ENCODE measurements at places on chromosomes 4 and X.
A peak's percentile ranks its signal among the peaks of the same experiment; 100 is the strongest.

DNA sequence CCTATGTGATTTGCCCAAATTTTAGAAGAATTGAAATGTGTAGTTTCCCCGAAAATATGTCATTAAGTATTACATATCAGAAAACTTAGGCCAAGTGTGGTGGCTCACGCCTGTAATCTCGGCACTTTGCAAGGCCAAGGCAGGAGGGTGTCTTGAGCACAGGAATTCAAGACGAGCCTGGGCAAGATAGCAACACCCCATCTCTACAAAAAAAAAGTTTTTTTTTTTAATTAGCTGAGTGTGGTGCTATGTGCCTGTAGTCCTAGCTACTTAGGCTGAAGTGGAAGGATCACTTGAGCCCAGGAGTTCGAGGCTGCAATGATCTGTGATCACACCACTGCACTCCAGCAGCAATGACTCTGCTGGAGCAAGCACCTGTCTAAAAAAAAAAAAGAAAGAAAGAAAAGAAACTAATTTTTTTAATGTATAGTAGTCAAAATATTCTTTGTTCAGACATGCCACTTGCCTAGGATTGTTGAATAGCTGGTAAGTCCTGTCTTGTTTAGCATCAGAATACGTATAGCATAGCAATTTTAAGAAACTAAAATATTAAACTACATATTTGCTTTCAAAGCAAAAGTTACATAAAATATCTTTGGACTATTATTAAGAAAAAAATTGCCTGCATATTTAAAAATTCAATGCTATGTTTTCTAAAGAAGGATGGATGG is 40.1 kb upstream of the GAB1 start:
- no peak for DNase-seq

GRCh38 chr4:121851354-121851753 is 18.9 kb downstream of the BBS7 start:
- DNase-seq = no peak

GRCh38 chrX:39640866-39641265 is 456.9 kb downstream of the BCOR start:
- no peak for DNase-seq

DNA sequence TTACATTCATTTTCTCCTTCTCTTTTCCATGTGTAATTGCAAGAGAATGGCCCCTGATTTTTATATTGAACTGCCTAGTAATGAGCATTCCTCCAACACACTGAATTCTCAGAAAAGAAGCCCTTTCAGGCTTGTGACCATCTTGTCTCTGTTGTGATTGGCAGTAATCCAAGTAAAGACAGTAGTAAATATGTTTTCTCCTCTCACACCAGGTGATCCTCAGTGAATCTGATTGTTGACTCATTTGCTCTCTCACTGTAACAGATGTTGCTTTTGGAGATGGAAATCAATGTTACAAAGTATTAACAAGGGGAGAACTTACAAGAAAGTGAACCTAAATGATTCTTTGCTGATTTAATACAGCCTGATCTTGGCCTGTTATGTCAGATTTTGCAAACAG is 271.0 kb downstream of the AFF2 start:
- no peak for DNase-seq

DNA sequence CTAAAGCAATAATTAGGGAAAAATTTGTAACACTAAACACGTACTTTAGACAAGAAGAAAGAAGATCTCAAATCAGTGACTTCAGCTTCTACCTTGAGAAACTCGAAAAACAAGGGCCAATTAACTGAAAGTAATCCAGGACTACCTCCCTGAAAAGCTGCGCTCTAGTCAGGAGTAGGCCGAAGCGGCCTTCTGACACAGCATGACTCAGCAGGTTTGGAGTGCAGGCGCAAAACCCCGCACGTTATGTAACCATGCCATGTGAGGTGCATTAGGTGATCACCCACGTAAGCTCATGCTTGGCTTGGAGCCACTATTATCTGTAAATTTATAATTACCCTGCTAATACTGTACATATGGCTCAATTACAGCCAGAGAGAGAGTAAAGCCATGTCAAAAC is 52.8 kb upstream of the CCDC149 start:
- no peak for DNase-seq

DNA sequence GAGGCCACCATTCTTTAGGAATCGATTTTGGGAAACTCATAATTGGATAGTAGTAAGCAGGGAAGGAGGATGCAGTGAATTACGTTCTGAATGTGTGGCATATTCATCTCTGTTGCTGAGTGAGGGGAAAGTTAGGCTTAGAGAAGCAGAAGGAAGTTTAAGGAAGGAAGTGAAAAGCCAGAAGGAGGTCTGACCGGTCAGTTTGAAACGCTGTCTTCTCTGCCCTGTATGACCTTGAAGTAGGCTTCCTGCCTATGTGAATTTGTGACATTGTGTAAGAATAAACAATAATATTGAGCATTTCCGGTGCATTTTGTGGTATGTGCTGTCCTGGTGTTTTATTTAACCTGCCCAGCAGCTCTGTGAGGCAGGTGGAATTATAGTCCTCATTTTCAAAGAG is 67.3 kb downstream of the PDLIM5 start:
- peak; percentile 69 for DNase-seq

DNA sequence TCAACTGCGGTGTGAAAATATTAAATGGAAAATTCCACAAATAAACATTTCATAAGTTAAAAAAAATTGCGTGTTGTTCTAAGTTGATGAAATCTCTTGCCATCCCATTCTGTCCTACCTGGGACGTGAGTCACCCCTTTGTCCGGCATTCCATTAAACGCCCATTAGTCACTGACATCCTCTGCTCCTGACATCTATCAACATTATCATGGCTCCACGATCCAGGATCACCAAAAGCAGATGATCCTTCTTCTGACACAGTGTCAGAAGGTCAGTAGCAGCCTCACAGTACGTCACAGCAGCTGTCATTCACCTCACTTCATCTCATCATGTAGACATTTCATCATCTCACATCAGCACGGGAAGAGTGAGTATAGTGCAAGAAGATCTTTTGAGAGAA is 125.7 kb downstream of the ZNF827 start:
- no peak for DNase-seq

- DNase-seq = no peak
These were observed 206.3 kb upstream of the LCORL start for GRCh38 chr4:18227880-18228279.

GRCh38 chr4:165328101-165328425 is 594 bp downstream of the MSMO1 start:
- no peak for DNase-seq

DNA sequence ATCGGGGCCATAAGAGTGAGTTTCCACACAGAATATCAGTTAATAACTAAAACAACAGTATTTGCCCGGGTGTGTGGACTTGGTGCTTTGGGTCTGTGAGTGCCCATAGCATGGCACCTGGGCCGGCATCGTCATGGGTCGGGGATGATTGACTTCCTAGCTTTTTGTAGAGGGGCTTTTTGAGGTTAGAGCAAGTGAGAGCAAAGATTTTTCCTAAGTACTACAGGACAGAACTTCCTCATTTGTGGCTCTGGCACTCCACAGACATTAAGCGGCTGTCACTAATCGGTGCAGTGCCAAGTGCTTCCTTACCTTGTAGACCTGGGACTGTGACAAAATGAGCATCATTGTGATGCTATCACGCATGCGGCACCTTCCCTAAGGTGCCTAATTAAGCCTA is 81.0 kb downstream of the SHROOM2 start:
- no peak for DNase-seq

GRCh38 chr4:156547891-156548290 is 423.7 kb downstream of the PDGFC start:
- DNase-seq = no peak

- no peak for DNase-seq
These were observed 52.0 kb downstream of the SEC24D start for GRCh38 chr4:118783887-118784286.

DNA sequence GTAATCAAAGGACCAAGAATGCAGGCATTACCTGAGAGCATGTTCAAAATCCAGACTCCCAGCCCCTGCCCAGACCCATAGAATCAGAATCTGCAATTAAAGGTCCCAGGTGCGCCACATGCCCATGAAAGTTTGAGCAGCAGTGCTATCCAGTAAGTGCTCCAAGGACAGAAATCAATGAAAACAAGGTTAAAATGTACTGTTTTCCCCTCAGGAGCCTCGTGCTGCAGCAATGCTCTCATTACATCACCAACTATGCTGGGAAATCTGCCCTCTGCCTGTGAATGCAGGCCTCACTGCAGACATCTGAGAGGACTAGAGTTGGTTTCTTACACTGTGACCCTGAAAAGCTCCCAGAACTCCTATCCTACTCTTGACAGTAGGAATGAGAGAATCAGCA is 21.1 kb downstream of the ANXA5 start:
- no peak for DNase-seq

DNA sequence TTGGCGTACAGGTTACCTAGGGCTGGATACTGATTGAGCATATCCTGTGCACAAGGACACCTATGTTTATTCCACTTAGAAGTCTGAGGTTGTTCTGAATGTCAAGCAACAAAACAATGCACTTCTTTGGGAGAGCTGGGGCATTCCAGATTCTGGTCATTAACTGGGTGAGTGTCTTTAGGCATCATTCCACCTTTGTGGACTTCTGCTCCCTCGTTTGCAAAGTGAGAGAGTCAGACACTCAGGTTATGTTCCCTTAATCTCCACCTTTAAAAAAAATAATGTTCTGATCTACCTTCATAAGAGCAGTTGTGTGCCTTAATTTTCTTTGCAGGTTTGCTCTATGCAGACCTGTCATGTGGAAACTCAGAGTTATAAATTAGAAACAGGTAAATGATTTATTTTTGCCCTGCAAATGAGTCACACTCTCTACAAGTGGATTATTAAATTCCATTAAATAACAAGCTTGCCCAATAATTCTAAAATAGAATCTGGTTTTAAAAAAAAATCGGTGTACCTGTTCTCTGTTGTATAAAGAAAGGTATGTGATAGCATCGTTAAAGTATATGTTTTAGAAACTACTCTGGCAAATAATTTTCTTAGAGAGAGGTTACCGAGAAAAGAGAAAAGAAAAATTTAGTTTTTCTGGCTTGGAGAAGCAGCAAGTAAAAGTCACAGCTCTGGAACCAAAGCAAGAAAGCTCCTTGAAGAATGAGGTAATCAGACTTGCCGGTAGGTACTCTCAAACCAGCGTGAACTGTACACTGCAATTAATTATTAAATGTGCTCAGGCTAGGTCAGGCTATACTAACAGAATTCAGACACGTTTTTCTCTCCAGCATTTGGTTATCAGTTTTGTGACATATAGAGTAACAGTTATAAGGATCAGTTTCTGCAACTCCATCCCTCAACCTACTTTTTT is 93.2 kb downstream of the SORBS2 start:
- DNase-seq = no peak

GRCh38 chrX:69362354-69362753 is 141.8 kb upstream of the NALF2 start:
- no peak for DNase-seq

DNA sequence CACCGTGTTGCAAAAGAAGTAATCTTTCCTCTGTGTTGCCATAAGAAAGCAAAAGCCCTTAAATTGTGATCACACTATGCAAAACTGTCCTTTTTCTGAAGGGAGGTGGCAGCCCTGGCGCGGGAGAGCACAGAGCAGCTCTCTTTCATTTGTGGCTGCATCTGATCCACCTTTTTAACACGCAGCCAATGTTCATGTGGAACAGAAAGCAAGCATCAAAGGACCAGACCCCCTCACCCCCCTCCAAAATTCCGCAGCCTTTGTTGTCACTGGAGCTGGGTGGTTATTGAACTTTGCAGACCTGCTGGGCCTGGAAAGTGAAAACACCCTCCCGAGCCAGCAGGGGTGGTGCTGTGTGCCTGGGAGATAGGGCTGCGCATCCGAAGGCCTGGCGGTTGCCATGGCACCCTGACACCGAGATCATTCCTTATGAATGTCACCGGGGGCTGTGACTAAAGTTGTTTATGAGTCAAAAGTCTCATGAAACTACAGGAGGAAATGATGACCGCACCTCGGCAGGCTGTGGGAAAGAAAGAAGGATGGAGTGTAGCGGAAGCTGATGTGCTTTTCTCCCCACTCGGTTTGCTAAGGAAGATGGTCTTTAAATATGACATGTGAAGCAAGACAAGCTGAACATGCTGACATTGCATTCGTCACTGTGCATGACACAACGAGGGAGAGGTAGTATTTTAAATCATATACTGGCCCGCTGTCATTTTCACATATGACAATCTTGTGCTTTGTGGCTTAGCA is 367.4 kb downstream of the UNC5C start:
- no peak for DNase-seq

- no peak for DNase-seq
These were observed at the start of gene FOXR2 for GRCh38 chrX:55623100-55623499. TSS of gene FOXR2 (plus strand) at chrX:55623400. CDS start at chrX:55623712, 312 bp downstream.

DNA sequence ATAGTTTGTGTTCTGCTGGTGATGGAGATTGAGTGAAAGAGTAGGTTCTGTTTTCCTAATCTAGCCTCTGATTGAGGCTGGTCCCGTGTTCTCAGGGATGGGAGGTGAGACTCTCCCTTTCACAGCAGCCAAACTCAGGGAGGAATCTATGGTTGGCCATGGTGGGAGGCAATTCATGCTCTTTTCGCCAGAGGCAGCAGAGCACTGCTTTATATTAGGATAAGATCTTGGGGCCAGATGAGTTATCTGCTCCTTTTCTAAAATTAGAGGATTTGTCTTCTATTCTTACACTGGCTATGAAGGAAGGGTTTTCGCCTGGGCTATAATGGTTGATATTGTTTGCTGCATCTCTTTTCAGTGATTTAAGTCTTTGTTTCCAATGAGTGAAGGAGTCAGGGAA is 63.9 kb upstream of the NLGN4X start:
- no peak for DNase-seq

DNA sequence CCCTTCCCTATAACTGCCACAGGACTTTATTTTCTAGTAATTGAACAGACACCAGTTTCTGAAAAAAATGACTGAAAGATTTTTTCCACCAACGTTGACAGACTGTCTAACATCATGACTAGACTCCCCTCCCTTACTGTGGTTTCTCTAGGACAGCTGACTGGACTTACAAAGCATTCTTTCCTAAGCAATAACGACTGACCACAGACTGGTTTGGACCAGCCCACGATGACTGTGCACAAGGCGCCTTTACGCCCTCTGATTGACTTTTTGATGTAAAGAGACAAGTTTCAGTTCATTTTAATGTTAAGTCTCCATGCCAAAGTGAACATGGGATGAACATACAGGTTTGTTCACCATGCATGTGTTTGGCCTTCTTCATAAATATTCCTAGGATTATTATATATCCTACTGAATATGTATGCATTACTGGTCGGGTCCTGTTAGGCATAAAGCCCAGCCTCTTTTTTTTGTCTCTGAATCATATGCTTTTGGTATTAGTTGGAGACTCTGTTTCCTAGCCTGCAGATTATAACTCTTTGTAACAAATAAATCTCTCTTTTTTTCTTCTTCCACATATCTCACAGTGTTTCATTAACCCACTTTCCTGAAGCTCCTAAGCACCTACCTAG is 50.5 kb upstream of the UGT2B4 start:
- DNase-seq = peak; percentile 5

- no peak for DNase-seq
These were observed 8.1 kb downstream of the RPL9 start for GRCh38 chr4:39450618-39451017.

Measured in AML-193 (cell line).